ENCODE measurements at places on chromosomes 4 and X.

- peak overlapping the region; percentile 48 for H3K27ac ChIP-seq
- peak; percentile 66 for DNase-seq
- H3K27me3 ChIP-seq: no peaks in the 10 kb centered on the region
These were observed 156.6 kb upstream of the FTHL17 start for GRCh38 chrX:31228415-31228832.

GRCh38 chr4:40621592-40622512 is 7.8 kb downstream of the RBM47 start:
- H3K4me3 ChIP-seq: no peak overlapping the region
- H3K36me3 ChIP-seq: no peaks in the 10 kb centered on the region
- peak; percentile 87 for DNase-seq
- no peaks in the 10 kb centered on the region for H3K4me1 ChIP-seq
- no peaks in the 10 kb centered on the region for H3K27me3 ChIP-seq

DNA sequence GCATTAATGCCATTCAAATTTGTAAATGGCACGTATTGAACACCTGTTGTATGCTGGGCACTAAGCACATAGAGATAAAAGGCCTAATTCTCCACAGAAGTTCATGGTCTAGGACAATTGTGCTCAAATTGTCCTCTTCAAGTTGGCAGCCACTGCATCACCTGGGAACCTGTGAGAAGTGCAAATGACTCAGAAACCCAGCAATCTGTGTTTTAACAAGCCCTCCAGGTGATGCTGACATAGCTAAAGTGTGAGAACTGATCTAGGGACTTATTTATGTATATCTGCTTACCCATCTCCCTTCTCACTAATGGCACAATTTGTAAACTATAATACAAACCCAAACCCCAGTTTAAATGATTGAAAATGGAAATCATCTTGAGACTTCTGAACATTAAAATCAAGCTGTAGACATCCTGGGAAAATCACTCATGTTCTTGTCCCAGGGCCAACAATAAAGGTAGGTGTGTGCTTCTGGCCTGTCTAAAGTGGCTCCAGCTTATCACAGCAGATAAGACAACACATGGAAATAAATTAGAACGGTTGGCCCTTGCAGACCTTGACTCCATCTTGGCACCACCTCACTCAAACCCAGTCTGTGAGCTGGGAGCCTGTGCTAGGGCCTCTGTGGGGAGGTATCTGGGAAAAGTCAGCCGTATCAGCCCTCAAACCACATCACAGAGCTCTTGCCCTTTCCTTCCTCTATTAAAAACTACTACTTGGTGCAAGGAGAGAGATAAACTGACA is 46.8 kb downstream of the UCHL1 start:
- H3K27ac ChIP-seq: no peak overlapping the region
- H3K4me3 ChIP-seq: no peak overlapping the region
- no peak for DNase-seq
- no peaks in the 10 kb centered on the region for H3K4me1 ChIP-seq

GRCh38 chr4:61500883-61501282 is 300.8 kb downstream of the ADGRL3 start:
- no peaks in the 10 kb centered on the region for H3K27me3 ChIP-seq
- H3K36me3 ChIP-seq: no peaks in the 10 kb centered on the region
- H3K27ac ChIP-seq: no peak overlapping the region
- no peak overlapping the region for H3K4me3 ChIP-seq
- DNase-seq: no peak

GRCh38 chr4:25441519-25442117 is 64.6 kb downstream of the ANAPC4 start:
- no peaks in the 10 kb centered on the region for H3K36me3 ChIP-seq
- no peak overlapping the region for H3K27ac ChIP-seq
- no peaks in the 10 kb centered on the region for H3K4me1 ChIP-seq

GRCh38 chr4:154349829-154350228 is 141.8 kb downstream of the DCHS2 start:
- H3K4me3 ChIP-seq: no peak overlapping the region
- H3K36me3 ChIP-seq: no peaks in the 10 kb centered on the region
- no peak overlapping the region for H3K27ac ChIP-seq
- H3K4me1 ChIP-seq: no peaks in the 10 kb centered on the region
- H3K27me3 ChIP-seq: no peaks in the 10 kb centered on the region

- H3K27me3 ChIP-seq: no peaks in the 10 kb centered on the region
- no peak for DNase-seq
- no peak overlapping the region for H3K27ac ChIP-seq
- H3K36me3 ChIP-seq: no peaks in the 10 kb centered on the region
- no peaks in the 10 kb centered on the region for H3K4me1 ChIP-seq
These were observed 2.0 kb upstream of the ZNF185 start for GRCh38 chrX:152895724-152896420.

- H3K36me3 ChIP-seq: peaks cover 45% of the 10 kb centered on the region
- no peak overlapping the region for H3K4me3 ChIP-seq
- peak overlapping the region; percentile 98 for H3K27ac ChIP-seq
- H3K4me1 ChIP-seq: peaks cover 100% of the 10 kb centered on the region
- no peak for DNase-seq
These were observed 18.5 kb downstream of the WDR1 start for GRCh38 chr4:10097906-10098779.

DNA sequence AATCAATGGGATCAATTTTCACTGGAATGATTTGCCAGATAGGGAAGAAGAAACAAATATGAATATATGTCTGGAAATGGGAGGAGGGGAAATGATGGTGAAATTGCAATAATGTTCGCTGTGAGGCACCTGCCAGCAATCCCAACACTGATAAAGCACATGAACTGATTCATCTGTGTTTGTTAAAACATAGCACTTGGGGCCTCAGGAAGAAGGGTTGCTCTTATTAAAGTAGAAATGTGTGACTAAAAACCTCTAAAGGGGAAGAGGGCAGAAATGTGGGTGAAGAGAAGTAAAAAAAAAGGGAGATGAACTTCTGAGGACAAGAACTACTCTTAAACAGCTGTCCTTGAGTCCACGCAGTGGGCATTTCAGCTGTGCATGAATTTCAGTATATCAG is 101.4 kb downstream of the C4orf51 start:
- no peaks in the 10 kb centered on the region for H3K27me3 ChIP-seq
- H3K27ac ChIP-seq: no peak overlapping the region
- H3K36me3 ChIP-seq: no peaks in the 10 kb centered on the region
- H3K4me1 ChIP-seq: no peaks in the 10 kb centered on the region
- DNase-seq: no peak
- no peak overlapping the region for H3K4me3 ChIP-seq

DNA sequence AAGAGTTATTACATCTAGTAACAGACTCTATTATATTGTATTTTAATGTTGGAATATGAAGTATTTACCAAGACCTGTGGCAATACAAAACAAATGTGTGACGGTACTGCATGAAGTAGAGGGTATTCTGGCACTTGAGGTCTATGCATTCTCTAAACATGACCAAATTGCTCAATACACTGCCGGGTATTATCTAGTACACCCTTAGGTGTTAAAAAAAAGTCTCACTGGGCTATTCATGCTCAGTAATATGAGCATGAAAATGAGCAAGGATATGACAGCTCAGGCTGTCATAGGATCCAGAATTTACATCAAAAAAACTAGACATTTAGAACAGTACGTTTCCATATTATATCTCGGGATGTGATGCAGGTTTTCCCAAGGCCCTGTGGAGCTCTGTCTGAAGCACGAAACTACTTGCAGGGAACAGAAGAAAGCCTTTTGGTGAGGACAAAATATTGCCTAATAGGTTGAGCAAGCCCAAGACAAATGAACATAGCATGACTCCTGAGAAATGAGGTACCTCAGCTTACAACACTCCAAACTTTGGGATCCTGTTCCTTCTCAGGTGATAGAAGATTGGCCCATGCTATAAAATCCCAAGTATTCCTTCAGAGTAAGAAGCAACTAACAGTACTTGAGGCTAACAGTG is 74.1 kb upstream of the MAOA start:
- H3K36me3 ChIP-seq: no peaks in the 10 kb centered on the region
- no peaks in the 10 kb centered on the region for H3K4me1 ChIP-seq
- H3K27me3 ChIP-seq: no peaks in the 10 kb centered on the region
- no peak for DNase-seq
- H3K4me3 ChIP-seq: no peak overlapping the region

GRCh38 chrX:71365356-71365874 is 742 bp upstream of the TAF1 start:
- no peak for DNase-seq
- H3K27me3 ChIP-seq: no peaks in the 10 kb centered on the region
- no peaks in the 10 kb centered on the region for H3K36me3 ChIP-seq
- H3K4me3 ChIP-seq: peak overlapping the region; percentile 48

GRCh38 chrX:2658585-2659292 is 32.4 kb upstream of the CD99 start:
- no peaks in the 10 kb centered on the region for H3K4me1 ChIP-seq
- no peak for DNase-seq
- no peak overlapping the region for H3K4me3 ChIP-seq
- no peaks in the 10 kb centered on the region for H3K27me3 ChIP-seq
- H3K36me3 ChIP-seq: no peaks in the 10 kb centered on the region
- no peak overlapping the region for H3K27ac ChIP-seq

GRCh38 chr4:124710911-124711310 is 1.6 kb downstream of the ANKRD50 start:
- peak overlapping the region; percentile 97 for H3K27ac ChIP-seq
- DNase-seq: no peak
- no peaks in the 10 kb centered on the region for H3K27me3 ChIP-seq
- peaks cover 10% of the 10 kb centered on the region for H3K4me1 ChIP-seq
- no peaks in the 10 kb centered on the region for H3K36me3 ChIP-seq

DNA sequence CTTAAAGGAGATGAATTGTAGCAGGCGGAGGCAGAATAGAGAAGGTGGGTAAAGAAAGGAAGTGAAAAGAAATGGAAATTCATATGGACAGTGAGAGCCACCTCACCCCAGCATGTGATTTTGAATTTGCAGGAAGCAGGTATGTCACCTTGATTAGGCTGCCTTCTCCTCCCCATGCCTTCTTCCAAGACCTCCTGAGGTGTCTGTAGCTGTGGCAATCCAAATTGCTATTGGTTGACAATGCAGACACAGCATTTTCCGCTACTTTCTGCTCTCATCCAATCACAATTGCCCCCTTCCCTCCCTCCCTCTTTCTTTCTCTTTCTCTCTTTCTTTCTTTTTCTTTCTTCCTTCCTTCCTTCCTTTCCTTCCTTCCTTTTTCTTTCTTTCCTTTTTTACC is 38.5 kb downstream of the RAB33B start:
- no peak for DNase-seq
- no peak overlapping the region for H3K27ac ChIP-seq
- no peak overlapping the region for H3K4me3 ChIP-seq
- H3K27me3 ChIP-seq: no peaks in the 10 kb centered on the region
- no peaks in the 10 kb centered on the region for H3K36me3 ChIP-seq

DNA sequence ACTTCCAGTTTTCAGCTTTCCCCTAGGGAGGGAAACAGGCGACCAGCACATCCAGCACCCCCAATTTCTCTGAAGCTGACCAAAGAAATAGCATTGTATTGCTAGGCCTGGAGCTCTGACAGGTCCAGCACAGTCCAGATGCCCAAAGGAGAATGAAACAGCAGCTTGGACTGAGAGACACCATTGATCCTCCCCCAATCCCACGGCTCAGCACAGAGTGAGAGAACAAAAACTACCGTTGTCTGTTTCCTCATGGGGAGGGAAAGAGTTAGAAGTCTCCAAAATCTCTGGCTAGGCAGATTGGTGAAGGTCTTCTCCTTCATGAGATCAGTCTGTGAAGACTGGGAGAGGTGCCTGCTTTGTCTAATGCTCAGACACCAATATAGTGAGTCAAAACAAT is 8.6 kb downstream of the TCEAL7 start:
- H3K4me3 ChIP-seq: no peak overlapping the region
- peaks cover 2% of the 10 kb centered on the region for H3K27me3 ChIP-seq
- H3K36me3 ChIP-seq: no peaks in the 10 kb centered on the region
- DNase-seq: no peak
- H3K27ac ChIP-seq: no peak overlapping the region
- H3K4me1 ChIP-seq: no peaks in the 10 kb centered on the region

DNA sequence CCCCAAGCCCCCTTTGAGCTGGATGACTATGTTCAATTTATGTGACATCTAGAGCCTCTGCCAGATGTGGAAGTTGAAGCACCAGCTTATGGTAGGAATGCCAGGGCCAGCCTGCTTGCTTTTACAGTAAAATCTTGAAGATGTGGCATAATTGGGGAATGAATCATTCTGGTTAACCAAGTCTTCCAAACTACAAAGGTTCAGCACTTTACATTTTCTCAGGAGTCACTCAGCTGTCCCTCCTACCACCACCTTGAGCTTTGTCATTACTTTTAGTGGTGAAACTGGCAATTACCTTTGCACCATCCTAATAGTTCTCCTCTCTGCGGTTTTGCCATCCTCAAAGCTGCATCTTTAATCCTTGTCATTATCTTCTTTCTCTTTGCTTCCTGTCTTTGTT is 172.2 kb downstream of the HS6ST2 start:
- no peaks in the 10 kb centered on the region for H3K27me3 ChIP-seq
- H3K36me3 ChIP-seq: no peaks in the 10 kb centered on the region
- H3K4me1 ChIP-seq: no peaks in the 10 kb centered on the region
- no peak overlapping the region for H3K4me3 ChIP-seq
- H3K27ac ChIP-seq: no peak overlapping the region

GRCh38 chr4:169975131-169975837 is 50.9 kb downstream of the MFAP3L start:
- H3K27me3 ChIP-seq: no peaks in the 10 kb centered on the region
- no peak overlapping the region for H3K4me3 ChIP-seq
- no peak for DNase-seq
- H3K4me1 ChIP-seq: no peaks in the 10 kb centered on the region
- no peaks in the 10 kb centered on the region for H3K36me3 ChIP-seq

GRCh38 chr4:7474320-7474719 is 39.6 kb upstream of the PSAPL1 start:
- no peak overlapping the region for H3K4me3 ChIP-seq
- H3K27me3 ChIP-seq: no peaks in the 10 kb centered on the region
- DNase-seq: no peak
- H3K4me1 ChIP-seq: no peaks in the 10 kb centered on the region
- H3K36me3 ChIP-seq: no peaks in the 10 kb centered on the region

GRCh38 chr4:4831266-4831665 is 28.2 kb upstream of the MSX1 start:
- no peaks in the 10 kb centered on the region for H3K27me3 ChIP-seq
- no peaks in the 10 kb centered on the region for H3K36me3 ChIP-seq
- no peak overlapping the region for H3K4me3 ChIP-seq
- no peak overlapping the region for H3K27ac ChIP-seq

DNA sequence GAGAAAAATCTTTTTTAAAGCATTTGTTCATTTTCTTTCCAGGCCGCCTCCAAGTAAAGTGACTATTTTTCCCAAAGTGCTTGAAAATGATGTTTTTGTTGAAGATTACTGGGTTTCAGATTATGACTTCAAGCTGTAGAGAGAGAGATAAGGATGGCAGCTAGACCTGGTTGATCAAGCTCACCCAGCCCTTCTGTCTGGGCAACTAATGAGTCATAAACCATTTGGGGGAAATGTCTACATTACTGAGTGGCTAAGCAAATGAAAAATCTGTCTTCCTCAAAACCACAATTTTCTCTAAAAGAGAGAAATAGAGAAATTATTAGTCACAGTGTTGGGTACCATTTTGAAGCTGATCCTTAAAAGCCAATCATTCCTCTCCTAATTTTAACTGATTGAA is 355.4 kb upstream of the CPEB2 start:
- no peak overlapping the region for H3K4me3 ChIP-seq
- no peak overlapping the region for H3K27ac ChIP-seq
- no peaks in the 10 kb centered on the region for H3K4me1 ChIP-seq
- H3K27me3 ChIP-seq: no peaks in the 10 kb centered on the region

- no peaks in the 10 kb centered on the region for H3K27me3 ChIP-seq
- H3K4me1 ChIP-seq: peaks cover 6% of the 10 kb centered on the region
These were observed 32.0 kb upstream of the KIAA0232 start for GRCh38 chr4:6750286-6751221.

GRCh38 chr4:102606261-102606660 is 105.1 kb downstream of the NFKB1 start:
- no peak for DNase-seq
- no peaks in the 10 kb centered on the region for H3K27me3 ChIP-seq
- no peaks in the 10 kb centered on the region for H3K4me1 ChIP-seq
- no peak overlapping the region for H3K27ac ChIP-seq
- peaks cover 39% of the 10 kb centered on the region for H3K36me3 ChIP-seq
